ENCODE measurements at places on chromosomes 6 and 20.

DNA sequence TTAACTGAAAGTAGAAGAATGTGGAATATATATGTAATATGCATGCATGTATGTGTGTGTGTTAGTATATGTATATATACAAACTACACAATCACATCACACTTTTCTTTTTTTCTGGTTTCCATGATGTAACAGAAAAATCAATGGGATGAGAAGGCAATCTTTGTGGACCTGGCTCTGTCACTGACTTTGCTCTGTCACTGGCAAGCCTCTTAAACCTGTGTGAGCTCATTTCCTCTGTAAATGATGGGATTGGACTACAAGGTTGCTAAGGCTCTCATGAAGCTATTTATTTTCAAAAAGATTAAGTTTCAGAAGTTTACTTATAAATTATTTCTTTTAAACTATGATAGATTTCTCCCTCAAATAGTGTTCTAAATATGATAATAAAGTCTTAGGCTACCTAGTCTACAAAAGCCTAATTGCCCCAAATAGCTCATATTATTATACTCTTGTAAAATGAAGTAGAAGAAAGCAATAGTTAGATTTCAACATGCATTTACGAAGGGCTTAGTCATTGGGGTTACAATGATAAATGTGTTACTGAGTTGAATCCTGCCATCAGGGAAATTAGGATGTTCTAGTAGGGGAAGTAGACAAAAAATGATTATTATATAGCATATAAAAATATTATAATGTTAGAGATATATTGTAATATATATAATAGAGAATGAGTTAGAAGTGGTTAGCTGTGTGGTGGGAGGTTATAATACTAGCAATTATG lies 129.3 kb downstream of the AFG1L start:
- DNase-seq: no peak

DNA sequence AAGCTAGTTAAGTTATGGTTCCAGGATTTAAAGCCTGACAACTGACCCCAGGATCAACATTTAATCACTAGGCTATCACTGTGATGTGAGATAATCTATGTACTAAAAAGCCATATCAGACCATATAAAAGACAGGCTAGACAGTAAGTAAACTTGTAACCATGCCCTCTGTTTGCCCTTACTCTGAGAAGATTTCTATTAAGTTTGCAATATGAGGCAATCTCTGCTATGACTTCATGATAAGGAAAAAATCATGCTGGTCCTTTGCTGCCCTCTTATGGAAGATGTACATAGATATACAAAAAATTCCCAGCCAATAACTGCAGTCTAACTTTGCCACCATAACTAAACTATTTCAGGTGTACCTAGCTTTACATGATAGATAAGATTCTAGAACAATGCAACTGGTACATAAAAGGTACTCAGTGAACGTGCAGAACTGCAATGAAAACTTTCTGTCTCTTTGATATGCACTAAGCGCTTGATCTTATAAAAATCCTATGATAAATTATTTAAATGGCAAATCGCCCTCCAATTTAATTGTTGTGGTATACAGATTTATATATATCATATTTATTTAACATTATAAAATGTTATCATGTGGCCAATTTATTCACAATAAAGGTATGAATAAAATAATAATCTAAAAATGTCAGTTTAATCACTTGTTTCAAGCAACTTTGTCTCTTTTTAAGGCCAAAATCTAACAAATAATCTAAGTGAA lies 70.5 kb downstream of the FAM217A start:
- DNase-seq: no peak

DNA sequence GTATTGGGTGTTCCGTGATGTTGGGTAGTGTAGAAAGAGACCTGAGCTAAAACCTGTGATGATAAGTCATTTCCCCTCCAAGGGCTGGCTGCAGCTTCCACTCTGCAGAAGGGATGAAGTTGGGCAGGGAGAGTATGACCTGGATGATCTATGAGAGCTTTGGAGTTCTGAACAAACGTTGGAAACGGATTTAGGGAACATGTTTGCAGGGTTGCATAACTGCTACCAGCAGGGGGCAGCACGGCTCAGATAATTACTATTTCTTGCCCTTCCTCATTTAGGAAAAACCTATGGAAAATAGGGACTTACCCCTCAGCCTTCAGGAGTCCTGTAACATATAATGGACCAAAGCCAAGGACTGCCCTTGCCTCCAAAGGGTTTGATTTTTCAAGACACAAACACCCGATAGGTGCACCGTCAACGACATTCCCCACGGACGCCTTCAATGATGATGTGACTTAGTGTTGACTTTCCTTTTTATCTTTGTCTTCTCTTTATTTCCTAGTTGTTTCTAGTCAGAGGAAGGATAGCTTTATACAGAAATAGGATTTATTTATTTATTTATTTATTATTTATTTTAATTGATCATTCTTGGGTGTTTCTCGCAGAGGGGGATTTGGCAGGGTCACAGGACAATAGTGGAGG lies 164.9 kb upstream of the SASH1 start:
- DNase-seq: peak; percentile 73

DNA sequence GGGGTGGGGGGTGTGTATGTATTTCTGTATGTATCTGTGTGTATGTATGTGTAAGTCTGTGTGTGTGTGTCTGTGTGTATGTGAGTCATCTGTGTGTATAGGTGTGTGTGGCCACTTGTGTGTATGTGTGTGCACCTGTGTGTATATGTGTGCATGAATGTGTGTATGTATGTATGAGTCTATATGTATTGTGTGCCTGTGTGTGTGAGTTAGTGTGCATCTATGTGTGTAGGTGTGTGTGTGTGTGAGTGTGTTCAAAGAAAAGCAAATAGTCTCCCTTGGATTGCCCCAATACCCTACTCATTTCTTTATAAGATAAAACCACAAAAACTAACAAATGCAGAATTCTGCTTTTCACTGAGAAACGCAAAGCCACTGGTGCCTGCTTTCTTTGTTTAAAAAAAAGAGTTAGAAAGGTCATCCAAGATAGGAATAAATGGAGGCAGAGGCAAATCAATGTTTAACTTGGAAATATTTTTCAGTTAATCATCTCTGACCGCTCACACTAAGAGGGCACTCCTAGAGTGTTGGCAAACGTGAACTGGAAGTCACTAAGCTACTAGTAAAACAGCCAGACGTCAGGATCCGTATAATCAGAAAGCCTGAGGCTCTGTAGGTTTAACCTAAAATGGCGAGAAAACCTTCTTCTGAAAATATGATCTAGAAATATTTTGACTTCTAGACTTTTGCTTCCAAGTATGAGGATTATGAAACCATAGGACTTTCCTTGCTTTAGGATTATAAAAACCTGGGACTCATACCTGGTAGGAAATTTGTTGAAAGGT lies 37.4 kb upstream of the JAG1 start:
- DNase-seq: no peak

DNA sequence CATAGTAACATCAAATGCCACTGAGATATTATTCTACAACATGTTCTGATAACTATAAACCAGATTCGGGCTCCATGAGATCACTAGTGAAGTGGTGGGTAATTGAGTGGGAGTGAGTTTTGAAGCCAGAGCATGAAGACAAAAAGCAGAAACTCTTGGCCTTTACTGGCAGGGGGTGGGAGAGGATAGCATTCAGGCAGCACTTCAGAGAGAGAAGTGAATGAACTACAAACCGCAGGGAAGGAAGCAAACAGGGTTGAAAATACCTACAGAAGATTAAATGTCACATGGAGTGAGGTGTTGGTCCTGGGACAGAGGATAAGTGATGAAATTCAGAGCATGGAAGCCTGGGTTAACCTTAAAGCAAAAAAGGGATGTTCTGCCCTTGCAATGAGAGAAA lies 250.0 kb downstream of the EPM2A start:
- DNase-seq: no peak

DNA sequence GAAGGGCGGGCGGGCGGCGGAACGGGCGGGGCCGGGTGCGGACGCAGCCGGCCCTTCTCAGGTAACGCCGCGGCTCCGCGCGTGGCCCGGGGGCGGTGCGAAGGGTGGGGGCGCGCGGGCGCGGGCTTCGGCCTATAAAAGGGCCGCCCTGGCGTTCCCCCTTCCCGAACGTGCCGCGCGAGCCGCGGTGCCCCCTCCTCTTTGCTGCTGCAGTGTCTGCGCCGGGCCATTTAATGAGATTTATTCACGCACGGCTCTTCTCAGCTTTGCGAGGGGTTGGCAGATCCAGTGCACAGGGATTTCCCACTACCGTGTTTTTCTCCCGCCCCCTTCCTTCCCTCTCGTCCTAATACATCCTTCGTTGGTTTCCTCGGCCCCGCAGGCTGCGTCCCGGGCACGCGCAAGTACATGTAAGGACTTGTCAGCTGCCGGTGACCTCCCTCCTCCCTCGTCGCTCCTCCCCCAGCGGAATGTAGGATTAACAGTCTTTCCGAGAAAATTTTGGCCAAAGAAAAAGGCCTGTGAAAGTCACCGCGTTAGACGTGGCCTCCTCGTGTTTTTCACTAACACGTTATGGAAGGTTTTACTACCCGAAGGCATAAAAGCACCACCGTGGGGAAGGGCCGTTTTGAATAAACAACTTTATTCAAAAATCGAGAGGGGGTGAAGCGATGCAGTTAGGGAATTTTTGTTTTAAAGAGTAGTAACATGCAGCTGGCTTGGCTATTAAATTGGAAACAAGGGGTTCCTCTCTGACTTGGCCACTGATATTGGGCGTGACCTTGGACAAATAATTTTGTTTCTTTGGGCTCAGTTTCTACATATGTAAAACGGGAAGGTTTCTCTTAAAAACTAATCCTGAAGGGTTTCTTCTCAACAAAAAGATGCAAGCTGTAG lies 966 bp upstream of the REV3L start:
- peak; percentile 84 for DNase-seq

- DNase-seq: no peak
Observed at GRCh38 chr6:131967948-131968347, 16.8 kb upstream of the CCN2 start.

DNA sequence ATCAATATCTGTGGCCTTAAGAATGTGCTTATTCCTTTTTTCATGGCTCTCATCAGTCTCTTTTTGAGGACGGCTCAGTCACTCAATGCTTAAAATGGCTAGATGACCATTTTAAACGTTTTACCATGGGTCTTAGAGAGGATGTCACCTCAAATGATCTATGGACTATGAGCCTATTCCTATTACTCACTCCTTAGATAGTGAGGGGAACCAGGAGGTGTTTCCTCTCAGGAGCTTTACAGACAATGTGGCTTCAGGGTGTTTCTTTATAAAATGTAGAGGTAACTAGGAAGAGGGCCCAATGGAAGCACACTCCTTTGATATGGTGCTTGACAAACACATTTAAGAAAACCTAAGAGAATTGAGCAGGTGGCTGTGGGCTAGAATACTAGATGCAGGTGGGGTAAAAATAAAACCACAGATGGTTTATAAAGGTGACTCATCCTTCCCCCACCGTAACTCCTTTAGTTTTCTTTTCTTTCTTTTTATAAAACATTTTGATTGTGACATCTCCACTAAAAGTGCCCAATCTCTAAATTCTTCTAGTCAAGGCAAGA lies 1.5 kb upstream of the TMEM200A start:
- DNase-seq: no peak

DNA sequence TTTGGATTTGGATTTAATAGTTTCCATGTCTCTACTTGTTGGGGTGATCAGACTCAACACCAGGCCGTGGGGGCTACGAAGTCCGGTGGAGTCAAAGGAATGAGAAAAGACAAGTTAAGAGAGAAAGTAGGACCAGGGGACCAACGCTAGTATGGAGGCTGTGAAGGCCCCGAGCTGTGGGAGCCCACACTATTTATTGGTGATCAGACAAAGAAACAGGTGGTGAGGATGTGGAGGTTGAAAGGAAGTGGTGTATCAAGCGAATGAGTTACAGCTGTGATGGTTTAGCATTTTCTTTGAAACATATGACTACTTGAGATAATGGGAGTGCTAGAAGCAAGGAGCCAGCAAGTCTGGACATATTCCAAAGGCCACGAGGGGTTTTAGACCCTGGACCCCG lies 62.4 kb downstream of the AKAP7 start:
- no peak for DNase-seq

- DNase-seq: no peak
Observed at GRCh38 chr6:7758456-7758855, 32.6 kb downstream of the BMP6 start.

DNA sequence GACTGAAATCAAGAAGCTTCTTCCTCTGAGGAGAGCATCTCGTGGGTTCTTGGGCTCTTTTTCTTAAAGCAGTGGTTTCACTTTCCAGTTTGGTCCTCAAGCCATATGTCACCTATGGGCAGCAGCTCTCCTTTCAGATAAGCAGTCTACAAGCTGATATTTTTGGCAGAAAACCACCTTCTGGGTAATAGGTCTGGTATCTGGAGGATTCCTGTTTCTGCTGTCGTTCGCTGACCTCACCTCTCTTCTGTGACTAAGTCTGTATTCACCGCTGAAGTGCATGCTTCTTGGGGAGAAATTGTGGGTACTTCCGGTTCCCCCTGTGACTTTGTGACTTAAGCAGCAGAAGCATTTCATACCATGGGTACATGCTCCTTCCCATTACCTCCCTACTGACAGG lies 193.6 kb downstream of the EDN1 start:
- no peak for DNase-seq

GRCh38 chr6:105907991-105908390 lies 178.1 kb upstream of the PRDM1 start:
- DNase-seq: no peak

GRCh38 chr20:21182832-21183563 lies 57.1 kb downstream of the KIZ start:
- no peak for DNase-seq

GRCh38 chr6:31827286-31828079 lies at the start of gene HSPA1B:
Gene HSPA1B, plus strand, starts transcription at chr6:31827738. Its CDS starts 213 bp downstream, at chr6:31827951.
- DNase-seq: peak; percentile 100

- DNase-seq: no peak
Observed at GRCh38 chr6:148658681-148659430, 88.0 kb upstream of the UST start.

GRCh38 chr6:34288581-34288980 lies 39.8 kb upstream of the SMIM29 start:
- DNase-seq: no peak

- DNase-seq: no peak
Observed at GRCh38 chr6:1297746-1298145, 14.2 kb upstream of the FOXQ1 start.

DNA sequence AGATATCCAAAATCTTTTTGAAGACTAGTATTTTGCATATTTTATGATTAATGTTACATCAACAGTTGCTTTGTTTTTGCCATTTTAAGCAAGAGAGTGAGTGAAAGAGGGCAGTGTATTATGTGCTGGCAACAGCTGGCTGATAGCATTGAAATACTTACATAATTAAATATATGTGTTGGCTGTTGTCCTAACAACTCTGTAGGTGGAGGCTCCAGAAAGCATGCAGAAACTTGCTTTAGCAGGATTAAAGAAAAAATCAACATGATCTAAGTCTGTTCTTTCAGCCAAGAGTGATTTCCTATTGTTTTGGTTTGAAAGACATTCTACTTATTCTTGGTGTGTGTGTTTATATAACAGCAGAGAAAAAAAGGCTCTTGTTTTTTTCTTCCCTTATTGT lies 127.5 kb downstream of the CDKAL1 start:
- DNase-seq: no peak

DNA sequence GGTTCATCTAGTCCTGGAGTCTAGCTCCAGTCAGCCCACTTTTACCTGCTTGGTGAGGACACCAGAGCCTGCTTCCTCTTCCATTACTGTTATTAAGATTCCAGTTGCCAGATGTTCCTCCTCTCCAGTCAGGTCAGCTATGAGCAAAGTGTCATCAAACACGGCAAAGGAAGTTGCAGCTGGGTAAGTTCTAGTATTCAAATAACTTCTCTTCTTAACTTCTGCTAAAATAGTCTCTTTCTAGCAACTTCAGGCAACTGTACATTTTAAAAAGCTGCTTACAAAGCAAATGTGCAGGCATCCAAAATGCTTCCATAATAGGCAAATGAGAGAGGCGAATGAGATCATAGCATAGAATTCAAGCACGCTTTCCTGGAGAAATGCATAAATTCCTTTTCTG lies 18.4 kb upstream of the MRPS18A start:
- DNase-seq: no peak
